NCI-H524 (cell line): ENCODE measurements at places on chromosomes 4 and X.

DNA sequence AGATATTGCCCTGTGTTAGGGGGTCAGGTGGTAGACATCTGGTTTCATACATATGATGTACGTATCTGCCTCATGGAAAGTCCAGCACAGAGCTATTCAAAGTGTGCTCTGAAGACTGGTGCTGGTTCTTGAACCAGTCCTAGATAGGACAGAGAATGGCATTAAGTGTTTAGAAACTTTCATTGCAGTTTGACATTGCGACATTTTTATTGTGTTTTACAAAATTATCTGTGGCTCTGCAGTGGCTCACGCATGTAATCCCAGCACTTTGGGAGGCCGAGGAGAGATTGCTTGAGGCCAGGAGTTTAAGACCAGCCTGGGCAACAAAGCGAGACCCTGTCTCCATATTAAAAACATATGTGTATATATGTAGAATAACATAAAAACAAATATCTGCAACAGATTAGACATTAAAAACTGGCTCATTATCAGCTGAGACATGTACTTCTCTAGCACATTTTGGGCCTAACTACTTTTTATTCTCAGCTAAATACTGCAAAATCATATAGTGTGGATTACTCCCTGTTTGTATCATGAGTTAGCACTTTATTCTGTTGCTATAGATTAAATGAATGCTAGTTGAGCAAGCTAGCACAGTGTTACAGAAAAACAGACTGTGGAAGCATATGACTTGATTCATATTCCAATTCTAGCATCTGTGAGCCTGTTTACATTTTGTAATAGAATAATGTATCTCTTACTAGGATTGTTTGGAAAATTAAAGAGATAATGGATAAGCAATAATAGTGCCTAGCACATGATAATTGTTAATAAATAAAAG is 57.1 kb downstream of the USP9X start:
- no peak for DNase-seq

DNA sequence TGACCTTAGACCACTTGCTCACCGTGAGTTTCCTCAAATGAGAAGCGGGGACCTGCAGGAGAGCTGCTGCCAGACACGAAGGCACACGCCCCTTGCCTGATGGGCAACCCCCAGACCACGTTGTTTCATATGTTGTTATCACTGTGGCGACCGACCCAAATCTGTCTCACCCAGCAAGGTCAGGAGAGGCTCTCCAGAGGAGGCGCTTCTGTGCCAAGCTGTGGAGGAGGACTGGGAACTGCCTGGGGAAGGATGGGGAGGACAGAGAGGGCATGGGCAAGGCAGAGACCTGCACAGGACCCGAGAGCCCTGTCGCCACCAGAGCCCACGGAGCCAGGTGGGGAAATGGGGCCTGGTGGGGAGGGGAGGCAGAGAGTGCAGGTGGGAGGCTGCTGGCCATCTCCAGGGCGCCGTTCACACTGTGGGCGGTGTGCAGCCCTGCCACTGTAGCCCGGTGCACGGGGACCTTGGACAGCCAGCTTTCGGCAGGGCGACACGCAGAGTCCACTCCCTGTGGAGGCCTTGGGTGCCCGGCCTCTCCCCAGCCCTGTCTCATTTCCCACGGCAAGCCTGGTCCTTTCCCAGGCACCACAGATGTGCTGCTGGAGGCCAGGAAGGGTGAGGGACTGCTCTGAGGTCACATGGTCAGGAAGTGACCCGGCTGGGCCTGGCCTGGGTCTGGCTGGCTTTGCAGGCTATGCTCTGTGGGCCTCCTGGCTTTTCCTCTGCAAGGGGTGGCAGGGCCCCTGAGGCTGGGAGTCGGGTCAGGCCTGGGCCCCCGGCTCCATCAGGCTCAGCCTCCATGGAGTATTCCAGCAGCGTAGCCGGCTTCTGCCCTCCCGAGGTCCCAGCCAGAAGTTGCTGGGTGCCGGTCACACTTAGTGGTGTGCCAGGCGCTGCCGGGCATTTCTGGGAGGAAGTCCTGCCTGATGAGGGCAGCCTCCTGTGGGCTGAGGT is 3.2 kb downstream of the HTRA3 start:
- DNase-seq, result no peak

DNA sequence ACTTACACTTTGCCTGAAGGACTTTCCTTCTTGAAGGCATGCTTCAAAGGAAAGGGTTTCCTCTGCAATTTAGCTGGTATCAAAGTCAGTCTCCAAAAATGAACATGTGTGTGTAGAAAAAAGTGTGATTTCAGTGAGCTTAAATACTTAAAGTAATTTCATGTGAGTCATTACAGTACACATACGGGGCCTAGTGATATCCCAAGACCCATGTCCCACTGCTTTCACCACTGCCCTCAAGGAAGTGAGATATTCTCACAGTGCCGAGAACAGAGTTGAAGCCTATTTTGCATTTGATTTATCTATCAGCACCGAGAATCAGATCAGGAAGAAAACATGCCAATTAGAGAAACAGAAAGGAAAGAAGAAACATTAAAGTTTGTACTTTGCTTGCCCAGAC is 61.0 kb downstream of the CHST7 start:
- DNase-seq, result no peak

DNA sequence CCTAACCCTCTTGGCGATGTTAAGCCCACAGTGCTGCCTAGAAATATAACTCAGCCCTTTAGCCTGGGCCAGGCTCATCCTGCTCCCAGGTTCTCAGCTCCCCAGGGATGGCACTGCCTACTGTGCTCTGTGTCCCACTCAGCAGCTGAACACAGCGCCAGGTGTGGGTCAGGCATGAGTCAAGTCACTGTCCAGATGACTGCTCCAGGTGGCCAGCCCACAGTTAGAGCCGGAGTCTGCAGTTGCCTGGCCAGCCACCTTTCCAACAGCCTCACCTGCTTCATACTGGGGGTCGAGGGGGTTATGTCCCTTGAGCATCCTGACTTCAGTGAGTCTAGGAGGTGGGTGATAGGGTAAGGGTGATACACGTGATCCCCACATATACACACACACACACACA is 48.4 kb downstream of the TBC1D14 start:
- DNase-seq, result no peak
